ENCODE measurements at places on chromosomes 7 and 10.

GRCh38 chr10:30048768-30049517, 10.4 kb downstream of the JCAD start:
- no peak overlapping the region for H3K27ac ChIP-seq
- H3K4me3 ChIP-seq: no peak overlapping the region
- peaks cover 8% of the 10 kb centered on the region for H3K4me1 ChIP-seq
- DNase-seq: no peak

DNA sequence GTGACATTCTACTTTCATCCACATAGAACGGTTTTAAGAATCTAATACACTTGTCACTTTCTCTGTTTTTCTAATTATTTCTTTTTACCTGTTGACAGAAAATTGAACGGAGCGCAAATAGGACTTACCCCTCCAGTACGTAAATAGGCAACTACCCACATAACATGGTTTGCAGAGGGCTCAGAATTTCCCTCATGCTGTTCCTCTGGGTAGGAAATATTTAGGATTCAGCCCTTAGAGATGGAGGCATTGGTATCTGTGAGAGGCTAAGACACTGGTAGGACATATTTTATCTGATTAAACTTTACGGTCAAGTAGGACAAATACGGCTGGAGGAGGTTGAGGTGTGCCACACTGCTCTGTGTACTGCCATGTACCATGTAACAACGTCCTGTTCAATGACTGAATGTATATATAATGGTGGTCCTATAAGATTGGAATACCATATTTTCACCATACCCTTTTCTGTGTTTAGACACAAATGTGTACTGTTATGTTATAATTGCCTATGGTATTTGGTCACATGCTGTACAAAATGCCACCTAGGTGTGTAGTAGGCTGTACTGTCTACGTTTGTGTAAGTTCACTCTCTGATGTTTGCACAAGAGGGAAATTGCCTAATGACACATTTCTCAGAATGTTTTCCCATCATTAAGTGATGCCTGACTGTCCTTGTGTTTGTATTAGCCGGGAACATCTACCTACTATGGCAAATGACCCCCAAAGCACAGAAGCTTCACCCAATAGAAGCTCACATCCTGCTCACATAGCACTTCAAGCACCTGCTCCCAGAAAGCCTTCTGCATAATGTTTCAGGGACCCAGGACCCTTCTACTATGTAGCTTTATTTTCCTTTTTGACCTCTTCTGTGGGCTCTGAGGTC, 429.4 kb upstream of the AKR1E2 start:
- no peaks in the 10 kb centered on the region for H3K36me3 ChIP-seq
- no peaks in the 10 kb centered on the region for H3K27me3 ChIP-seq
- no peak overlapping the region for H3K4me3 ChIP-seq

- no peak overlapping the region for H3K4me3 ChIP-seq
- no peak for DNase-seq
- peaks cover 3% of the 10 kb centered on the region for H3K4me1 ChIP-seq
- H3K27me3 ChIP-seq: no peaks in the 10 kb centered on the region
- no peak overlapping the region for H3K27ac ChIP-seq
Measured at GRCh38 chr10:78619115-78619851, 449.5 kb upstream of the ZMIZ1 start.

GRCh38 chr10:116274064-116274904, 1.3 kb upstream of the GFRA1 start:
- peaks cover 44% of the 10 kb centered on the region for H3K4me1 ChIP-seq
- peak overlapping the region; percentile 70 for H3K27ac ChIP-seq
- peaks cover 81% of the 10 kb centered on the region for H3K27me3 ChIP-seq
- H3K36me3 ChIP-seq: no peaks in the 10 kb centered on the region
- no peak for DNase-seq

GRCh38 chr10:56605051-56605450, 244.0 kb upstream of the ZWINT start:
- no peak overlapping the region for H3K27ac ChIP-seq
- H3K36me3 ChIP-seq: no peaks in the 10 kb centered on the region
- no peak for DNase-seq
- no peaks in the 10 kb centered on the region for H3K4me1 ChIP-seq

DNA sequence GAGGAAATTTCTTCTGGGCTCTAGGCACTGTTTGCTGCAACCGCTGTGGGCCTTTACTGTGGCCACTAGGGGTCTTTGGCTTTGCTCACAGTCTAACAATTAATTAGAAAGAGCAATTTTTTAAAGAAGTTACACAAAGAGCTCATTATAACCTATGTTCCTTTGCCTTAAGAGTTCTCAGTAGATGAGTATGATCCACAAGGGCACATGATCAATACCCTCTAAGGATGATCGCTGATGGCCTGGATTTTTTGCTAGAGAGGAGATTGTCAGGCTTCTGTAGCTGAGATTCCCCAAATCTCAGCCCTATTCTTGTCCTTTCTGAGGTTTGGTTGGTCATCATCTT, 80.8 kb upstream of the RHOBTB1 start:
- DNase-seq: no peak
- no peak overlapping the region for H3K27ac ChIP-seq

GRCh38 chr7:20211376-20211775, 5.8 kb downstream of the MACC1 start:
- DNase-seq: no peak
- no peak overlapping the region for H3K4me3 ChIP-seq
- H3K36me3 ChIP-seq: no peaks in the 10 kb centered on the region
- H3K27me3 ChIP-seq: no peaks in the 10 kb centered on the region
- H3K4me1 ChIP-seq: no peaks in the 10 kb centered on the region

DNA sequence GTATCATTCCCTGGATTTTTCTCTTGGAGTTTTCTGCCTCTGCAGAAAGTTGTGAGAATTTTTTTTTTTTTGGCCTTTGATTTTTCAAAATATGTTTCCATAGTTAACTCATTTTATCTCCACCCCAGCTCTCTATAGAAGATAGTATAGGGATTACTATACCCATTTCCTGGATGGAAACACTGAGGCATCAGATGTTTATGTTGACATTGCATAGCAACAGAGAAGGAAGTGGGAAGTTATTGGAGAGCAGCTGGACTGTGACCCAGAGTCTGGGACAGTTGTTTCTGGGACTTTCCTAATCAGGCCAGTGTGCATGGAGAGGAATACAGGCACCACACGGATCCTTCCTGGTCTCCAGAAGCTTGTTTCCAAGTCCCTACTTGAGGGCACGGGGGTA, 158.0 kb downstream of the CDH23 start:
- no peak overlapping the region for H3K27ac ChIP-seq
- DNase-seq: no peak
- H3K27me3 ChIP-seq: no peaks in the 10 kb centered on the region
- H3K4me3 ChIP-seq: no peak overlapping the region
- no peaks in the 10 kb centered on the region for H3K36me3 ChIP-seq

DNA sequence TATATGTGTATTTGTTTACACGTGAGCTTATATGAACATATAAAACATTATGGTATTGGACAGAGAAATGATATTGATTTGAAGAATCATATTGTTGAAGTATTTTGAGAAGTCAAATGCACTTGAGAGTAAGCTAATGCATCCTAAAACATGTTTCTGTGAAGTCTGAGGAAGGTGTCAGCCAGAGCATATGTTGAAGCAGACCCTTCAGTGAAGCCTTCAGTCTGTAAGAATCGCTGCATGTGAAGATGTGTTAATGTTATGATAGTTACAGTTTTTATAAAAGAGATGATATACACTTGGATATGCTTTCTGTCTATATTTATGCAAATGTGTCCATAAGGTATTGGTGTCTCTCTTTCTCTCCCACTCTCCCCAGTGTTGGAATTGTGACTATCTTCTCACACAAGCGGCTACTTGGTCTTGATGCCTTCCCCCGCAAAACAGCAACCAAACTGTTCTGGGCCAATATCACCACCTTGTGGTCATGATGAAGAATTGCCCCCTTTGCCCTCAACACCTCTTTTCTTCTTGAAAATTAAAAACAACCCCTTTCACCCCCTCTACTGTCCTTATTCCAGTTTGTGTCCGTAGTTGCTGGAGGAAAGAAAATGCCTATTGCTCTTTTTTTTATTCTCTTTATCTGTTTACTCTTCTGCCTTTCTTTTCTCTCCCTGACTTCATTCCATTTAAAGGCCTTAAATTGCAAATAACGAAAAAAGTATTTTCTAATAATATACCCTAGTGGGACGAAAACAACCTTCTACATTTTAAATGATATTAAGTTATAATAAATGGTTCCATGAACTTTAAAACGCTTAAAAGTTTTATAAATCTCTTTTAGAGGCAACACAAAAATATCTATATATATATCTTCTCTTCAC, 64.9 kb downstream of the IKZF1 start:
- no peaks in the 10 kb centered on the region for H3K4me1 ChIP-seq
- no peak overlapping the region for H3K27ac ChIP-seq
- H3K27me3 ChIP-seq: no peaks in the 10 kb centered on the region
- no peak overlapping the region for H3K4me3 ChIP-seq

DNA sequence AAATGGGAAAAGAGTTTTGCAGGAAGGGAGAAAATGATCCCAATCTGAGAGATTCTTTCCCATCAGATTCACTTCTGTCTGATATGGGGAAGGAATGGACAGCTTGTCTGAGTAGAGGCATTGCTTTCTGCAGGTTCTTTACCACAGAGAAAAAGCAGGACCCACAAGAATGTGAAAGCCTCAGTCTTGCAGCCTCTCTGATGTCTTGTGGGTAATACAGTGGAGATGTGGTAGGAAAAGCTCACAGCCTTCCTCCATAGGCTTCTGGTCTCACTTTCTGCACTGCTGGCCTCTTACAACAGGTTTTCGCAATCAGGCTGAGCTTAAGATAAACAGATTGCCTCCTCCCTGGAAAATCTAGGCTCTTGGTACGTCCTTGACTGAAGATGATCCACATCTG, 551 bp downstream of the IFIT1 start:
- H3K36me3 ChIP-seq: no peaks in the 10 kb centered on the region
- H3K4me1 ChIP-seq: peaks cover 24% of the 10 kb centered on the region
- H3K4me3 ChIP-seq: peak overlapping the region; percentile 31

DNA sequence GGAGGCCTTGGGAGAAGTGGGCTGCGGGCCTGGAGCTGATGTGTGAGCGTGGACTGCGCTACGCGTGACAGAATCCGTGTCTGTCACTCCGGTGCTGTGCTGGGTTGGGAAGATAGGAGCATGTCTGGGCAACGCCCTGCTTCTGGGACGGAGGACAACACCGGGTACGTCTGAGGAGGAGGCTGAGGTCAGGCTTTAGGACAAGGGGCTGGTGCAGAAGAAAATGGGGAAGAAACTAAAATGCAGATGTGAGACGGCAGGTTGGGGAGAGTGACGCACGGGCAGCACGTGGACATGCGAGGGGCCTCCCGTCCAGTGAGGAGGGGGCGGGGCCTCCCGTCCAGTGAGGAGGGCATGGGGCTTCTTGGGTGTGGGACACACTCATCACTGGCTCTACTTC, 207.4 kb downstream of the DNAJB6 start:
- no peak for DNase-seq
- no peaks in the 10 kb centered on the region for H3K36me3 ChIP-seq
- no peak overlapping the region for H3K27ac ChIP-seq
- no peak overlapping the region for H3K4me3 ChIP-seq
- no peaks in the 10 kb centered on the region for H3K4me1 ChIP-seq
- H3K27me3 ChIP-seq: no peaks in the 10 kb centered on the region

DNA sequence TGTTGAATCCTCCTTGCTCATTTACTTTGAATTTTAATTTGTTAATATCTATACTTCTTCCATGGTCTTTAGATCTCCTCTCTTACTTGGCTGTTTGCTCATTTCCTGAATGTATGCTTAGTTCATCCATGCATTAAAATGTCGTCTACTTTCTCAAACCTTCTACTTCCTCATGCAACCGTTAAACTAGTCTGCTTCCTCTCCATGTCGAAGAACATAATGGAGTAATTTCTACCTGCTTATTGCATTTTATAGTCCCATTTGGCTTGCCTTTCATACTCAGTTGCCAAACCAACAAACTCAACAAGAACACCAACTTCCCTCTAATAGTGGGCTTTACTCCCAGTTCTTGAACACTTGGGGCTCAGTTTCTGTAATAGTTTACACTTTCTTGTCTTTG, 43.8 kb upstream of the SEMA3D start:
- no peak overlapping the region for H3K4me3 ChIP-seq
- H3K4me1 ChIP-seq: no peaks in the 10 kb centered on the region
- H3K27ac ChIP-seq: no peak overlapping the region
- H3K36me3 ChIP-seq: no peaks in the 10 kb centered on the region

GRCh38 chr7:99126921-99127553, 16.9 kb downstream of the SMURF1 start:
- H3K4me3 ChIP-seq: no peak overlapping the region
- no peaks in the 10 kb centered on the region for H3K36me3 ChIP-seq
- peak overlapping the region; percentile 99 for H3K27ac ChIP-seq
- H3K4me1 ChIP-seq: peaks cover 100% of the 10 kb centered on the region
- no peak for DNase-seq
- H3K27me3 ChIP-seq: no peaks in the 10 kb centered on the region

DNA sequence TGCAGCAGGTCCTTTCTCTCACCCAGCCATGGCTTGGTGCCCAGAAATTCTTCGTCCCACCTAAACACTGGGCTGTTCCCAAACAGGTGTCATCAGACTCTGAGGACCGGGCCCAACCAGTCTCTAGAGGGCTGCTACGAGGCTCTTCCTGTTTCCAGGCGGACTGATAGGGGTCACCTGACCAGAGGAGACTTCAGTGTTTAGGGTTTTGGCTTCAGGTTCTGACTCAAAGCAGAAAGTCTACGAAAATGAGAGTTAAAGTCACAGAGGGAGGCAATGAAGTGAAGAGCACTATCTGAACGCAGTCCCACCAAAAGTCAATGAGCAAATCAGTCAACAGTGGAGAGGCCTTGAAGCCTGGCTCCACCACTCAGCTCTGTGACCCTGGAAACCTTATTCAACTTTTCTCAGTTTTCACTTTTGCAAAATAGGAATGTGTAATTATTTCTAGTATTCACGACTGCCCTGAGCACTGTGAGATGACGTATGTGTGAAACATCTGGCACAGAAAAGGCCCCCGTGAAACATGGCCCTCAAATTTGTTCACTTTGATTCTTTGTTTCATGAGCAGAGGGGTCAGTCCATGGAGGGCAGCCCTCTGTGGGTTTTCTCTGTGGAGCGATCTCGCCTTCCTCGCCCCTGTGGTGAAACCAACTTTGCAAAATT, 189.9 kb upstream of the PDE1C start:
- H3K27ac ChIP-seq: no peak overlapping the region
- H3K27me3 ChIP-seq: no peaks in the 10 kb centered on the region
- DNase-seq: no peak
- no peak overlapping the region for H3K4me3 ChIP-seq

DNA sequence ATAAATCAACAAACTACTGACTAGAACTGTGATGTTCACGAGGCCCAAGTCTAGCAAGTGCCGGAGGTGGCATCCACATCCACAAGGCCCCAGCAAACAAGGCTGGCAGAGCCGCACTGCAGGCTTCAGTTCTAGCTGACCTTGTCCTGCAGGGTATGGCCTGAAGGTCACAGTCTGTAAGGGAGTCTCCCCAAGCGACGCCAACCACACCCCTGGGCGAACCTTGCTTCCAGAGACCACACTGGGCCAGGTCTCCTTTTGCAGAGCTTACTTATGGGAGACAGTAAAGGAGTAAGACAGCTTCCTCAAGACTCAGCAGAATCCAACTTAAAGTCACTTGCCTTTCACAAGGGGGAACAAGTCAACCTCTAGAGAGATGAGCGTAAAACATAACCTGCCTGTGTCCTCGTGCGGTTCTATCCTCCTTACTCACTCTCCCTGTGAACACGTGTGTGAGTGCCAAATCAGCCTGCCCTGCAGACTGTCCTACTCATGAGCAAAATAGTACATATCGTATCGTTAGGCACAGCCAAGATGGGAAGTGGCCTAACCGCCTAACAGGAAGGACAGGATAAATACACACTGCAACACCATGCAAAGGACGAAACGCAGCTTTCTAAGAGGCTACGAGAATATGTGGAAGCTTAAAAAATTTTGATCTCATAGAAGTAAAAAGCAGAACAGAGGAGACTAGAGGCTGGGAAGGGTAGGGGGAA, 22.7 kb downstream of the FAM53B start:
- peaks cover 72% of the 10 kb centered on the region for H3K4me1 ChIP-seq
- no peaks in the 10 kb centered on the region for H3K36me3 ChIP-seq
- no peak overlapping the region for H3K4me3 ChIP-seq

Measured in esophagus squamous epithelium (tissue), 5 donors.